Fibroblast of mammary gland (primary cell): ENCODE measurements at places on chromosomes 4 and X.

DNA sequence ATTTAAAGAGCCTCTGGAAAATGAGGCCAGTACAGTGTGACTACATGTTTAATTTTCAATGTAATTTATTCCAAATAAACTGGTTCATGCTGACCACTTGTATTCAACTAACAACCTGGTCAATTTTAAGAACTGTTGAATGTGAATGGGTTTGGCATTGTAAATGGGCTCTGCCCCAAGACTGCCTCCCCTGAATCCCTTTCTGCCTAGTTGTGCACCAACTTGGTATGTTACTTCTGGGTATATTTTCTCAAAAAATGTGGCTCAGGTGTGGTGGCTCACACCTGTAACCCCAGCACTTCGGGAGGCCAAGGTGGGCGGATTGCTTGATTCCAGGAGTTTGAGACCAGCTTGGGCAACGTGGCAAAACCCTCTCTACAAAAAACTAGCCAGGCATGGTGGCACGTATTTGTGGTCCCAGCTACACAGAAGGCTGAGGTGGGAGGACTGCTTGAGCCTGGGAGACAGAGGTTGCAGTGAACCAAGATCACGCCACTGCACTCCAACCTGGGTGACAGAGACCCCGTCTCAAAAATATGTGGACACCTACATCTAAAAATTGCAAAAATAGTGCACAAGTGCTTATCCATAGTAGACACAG lies 7.2 kb downstream of the RPL9 start:
- no peak for DNase-seq

GRCh38 chr4:6235901-6236640 lies 33.6 kb upstream of the WFS1 start:
- DNase-seq: no peak

- peak; percentile 95 for DNase-seq
Observed at GRCh38 chr4:155604718-155605626, 61.7 kb upstream of the GUCY1A1 start.

GRCh38 chrX:108426262-108426661 lies 12.0 kb downstream of the COL4A6 start:
- DNase-seq: no peak

- no peak for DNase-seq
Observed at GRCh38 chr4:178958725-178959440, 1516.6 kb upstream of the AGA start.

GRCh38 chrX:23930894-23931604 lies 23.2 kb downstream of the CXorf58 start:
- DNase-seq: no peak

DNA sequence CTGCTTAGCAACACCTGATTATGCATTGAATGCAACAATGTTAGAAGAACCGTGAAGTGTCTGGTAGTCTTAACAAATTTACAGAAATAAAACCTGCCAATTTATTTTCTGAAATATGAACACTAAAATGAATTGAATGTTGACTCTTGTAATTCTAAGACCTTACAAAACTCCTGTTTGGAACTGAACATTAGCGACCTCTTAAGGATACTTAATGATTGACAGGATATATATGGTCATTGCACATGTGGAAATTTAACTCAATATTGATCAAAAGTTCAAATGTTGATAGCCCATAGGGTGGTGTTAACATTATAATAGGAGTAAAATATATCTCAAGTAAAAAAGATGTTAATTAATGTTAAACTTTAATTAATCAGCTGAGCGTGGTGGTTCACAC lies 79.1 kb downstream of the TECRL start:
- DNase-seq: no peak

- DNase-seq: no peak
Observed at GRCh38 chrX:137432609-137433008, 133.3 kb upstream of the ZIC3 start.
